H4 (cell line): ENCODE measurements at places on chromosomes 12 and 14. TPM values are rescaled to one million over a fixed set of nuclear protein-coding genes. Genes with fewer than 3 reads are reported as not detected.

DNA sequence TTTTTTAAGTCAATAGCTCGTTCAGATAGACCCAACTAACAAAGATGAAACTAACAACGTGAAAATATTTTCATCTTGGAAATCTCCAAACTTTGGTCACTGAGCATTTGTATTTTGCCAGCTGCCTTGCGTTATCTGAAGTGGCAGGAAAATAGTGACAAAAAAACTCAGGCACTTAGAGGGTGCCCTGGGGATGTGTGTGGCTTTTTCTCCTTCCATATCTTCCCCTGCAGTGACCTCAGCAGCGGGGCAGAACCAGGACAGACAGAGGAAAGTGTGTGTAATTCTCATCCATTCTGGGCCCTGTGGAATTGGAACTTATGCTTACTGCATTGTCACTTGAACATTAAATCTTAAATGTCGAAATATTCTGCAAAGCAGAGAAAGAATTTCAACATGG is 152.0 kb downstream of the BCAT1 start:
- no peak for DNase-seq

GRCh38 chr14:83289896-83290295 is 1756.2 kb upstream of the SEL1L start:
- DNase-seq, result no peak

DNA sequence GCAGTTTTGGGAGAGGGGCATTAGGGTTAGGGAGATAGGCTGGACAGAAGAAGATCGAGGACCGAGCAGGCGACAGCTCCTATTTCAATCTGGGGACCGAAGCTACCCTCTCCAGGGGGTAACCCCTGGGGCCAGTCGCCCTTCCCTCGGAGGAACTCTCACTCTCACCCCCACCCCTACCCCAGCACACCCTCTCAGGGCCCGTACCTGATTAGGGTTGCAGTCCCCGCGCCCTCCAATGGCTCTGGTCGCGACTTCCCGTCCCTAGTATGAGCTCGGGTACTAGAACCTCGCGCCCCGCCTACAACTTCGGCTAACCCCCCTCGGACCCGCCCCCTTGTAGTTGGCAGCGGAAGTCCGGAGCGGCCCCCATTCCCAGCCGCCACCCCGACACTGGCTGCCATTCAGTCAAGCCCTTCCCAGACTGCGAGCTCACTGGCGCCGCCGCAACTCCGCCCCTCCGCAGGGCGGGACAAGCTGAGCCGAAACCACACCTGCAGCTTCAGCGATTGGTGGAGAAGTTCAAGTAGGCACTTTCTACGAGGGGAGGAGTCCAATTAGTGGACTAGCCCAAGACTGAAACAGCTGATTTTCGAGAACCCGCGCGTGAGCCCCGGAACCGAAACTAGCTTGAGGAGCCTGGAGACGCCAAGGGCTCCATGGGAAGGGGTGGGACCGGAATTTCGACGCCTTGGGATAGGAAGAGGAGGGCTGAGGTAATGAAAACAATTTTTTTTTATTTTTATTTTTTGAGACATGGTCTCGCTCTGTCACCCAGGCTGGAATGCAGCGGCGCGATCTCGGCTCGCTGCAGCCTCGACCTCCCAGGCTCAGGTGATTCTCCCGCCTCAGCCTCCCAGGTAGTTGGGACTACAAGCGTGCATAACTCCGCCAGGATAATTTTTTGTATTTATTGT is at the start of gene STAT2:
Gene STAT2, minus strand, starts transcription at position 257 of the 917 bp plus-strand sequence. CDS start 3,536 bp downstream, outside the sequence.
- peak; percentile 100 for DNase-seq

The SLC6A13 gene
- 0.27 TPM in 1 of 2 replicates, not detected in the other for total RNA-seq

The CDCA4 gene
- total RNA-seq, result 42.8 and 46.1 TPM in 2 replicates
